Mesenchymal stem cell (in vitro differentiated cells and primary cell): ENCODE measurements at places on chromosomes 12 and 14.

DNA sequence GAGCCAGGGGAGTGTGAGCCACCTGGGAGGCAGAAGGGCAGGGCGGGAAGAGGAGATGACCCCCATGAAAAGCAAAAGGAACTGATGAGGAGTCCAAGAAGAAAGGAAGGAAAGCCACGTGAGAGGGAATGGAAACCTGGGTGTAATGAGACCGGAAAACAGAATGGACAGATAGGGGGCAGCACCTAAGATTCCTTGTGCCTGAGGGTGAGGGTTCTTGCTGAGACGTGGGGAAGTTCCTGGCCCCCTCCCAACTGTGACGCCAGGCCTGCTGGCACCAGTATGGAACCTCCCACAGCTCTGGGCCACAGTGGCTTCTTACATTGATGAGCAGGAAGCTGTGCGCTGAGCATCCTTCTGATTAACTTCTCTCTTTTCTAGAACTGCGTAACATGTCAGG lies 30.8 kb downstream of the TTC7B start:
- no peak overlapping the region for H3K27ac ChIP-seq
- peaks cover 8% of the 10 kb centered on the region for H3K4me1 ChIP-seq
- H3K36me3 ChIP-seq: peaks cover 27% of the 10 kb centered on the region

- H3K4me1 ChIP-seq: no peaks in the 10 kb centered on the region
- H3K27ac ChIP-seq: no peak overlapping the region
- DNase-seq: no peak
Measured at GRCh38 chr12:121550974-121551634, 29.7 kb downstream of the KDM2B start.

GRCh38 chr12:73421832-73422231 lies 1115.8 kb upstream of the ATXN7L3B start:
- no peaks in the 10 kb centered on the region for H3K36me3 ChIP-seq
- peak; percentile 46 for DNase-seq
- no peaks in the 10 kb centered on the region for H3K27me3 ChIP-seq
- no peak overlapping the region for H3K27ac ChIP-seq

DNA sequence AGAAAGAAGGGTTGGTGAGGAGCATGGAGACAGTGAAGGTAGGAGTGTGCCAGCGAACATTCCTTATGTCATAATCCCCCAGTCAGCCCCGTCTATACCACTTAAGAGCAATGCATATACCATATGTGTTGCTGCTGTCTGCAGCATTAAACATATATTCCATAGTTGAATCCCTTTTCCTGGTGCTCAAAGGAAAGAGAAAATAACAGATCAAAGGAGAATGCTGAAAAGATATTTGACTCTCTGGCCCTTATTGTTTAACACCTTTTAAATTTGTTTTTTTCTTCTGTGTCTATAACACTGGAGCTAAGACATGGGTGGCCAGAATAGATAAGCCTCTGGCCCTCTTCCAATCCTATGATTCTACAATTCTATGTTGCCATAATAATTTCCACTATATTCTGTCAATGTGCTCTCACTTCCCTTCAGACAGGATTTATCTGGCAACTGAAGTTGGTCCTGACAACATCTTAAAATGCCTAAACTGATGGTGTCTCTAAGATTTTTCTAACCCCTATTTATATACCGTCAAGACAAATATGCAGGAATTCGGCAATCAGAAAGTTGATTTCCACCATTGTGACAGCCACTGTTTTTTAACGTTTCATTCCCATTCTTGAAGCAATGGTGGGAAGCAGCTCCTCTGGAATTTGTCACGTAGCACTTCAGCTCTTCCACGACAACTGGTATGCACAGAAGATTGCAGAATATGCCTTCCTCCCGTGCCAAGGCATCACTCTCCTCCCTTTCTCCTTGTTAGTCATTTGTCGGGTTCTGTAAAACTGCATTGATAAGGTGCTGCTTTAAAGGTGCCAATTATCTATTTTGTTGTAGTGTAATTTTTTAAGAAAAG lies 204.7 kb downstream of the BCAT1 start:
- H3K27ac ChIP-seq: no peak overlapping the region
- no peaks in the 10 kb centered on the region for H3K4me1 ChIP-seq
- no peak overlapping the region for H3K4me3 ChIP-seq
- H3K27me3 ChIP-seq: no peaks in the 10 kb centered on the region
